ENCODE measurements at places on chromosomes 6 and 20. TPM values are rescaled to one million over a fixed set of nuclear protein-coding genes. Genes with fewer than 3 reads are reported as not detected.

The OARD1 gene
- total RNA-seq: 8.6 TPM

The SCAF8 gene
- 18.4 TPM for total RNA-seq

The RSPO4 gene
- total RNA-seq: 0.23 TPM

The SLC52A3 gene
- total RNA-seq: 5.8 TPM

The HDGFL1 gene
- not detected for total RNA-seq

The PDYN gene
- not detected for total RNA-seq

The CD109 gene
- 57.9 TPM for total RNA-seq

The AVP gene
- not detected for total RNA-seq

The OPRM1 gene
- not detected for total RNA-seq

The DZANK1 gene
- total RNA-seq: 5.2 TPM

The RAB5IF gene
- 314 TPM for total RNA-seq

The SPACA1 gene
- total RNA-seq: not detected

The SPTLC3 gene
- 9.1 TPM for total RNA-seq

The PPIL6 gene
- 0.35 TPM for total RNA-seq

The PHF10 gene
- 30.9 TPM for total RNA-seq

The EDEM2 gene
- 14.9 TPM for total RNA-seq

The DUSP15 gene
- total RNA-seq: 0.44 TPM

The LATS1 gene
- total RNA-seq: 15.8 TPM

The SAPCD1 gene
- total RNA-seq: 2.9 TPM

The TINAG gene
- total RNA-seq: not detected

The DAAM2 gene
- total RNA-seq: 3.7 TPM

The MCM8 gene
- total RNA-seq: 5.1 TPM

The POU5F1 gene
- 2.5 TPM for total RNA-seq

The OLIG3 gene
- not detected for total RNA-seq

The SMLR1 gene
- total RNA-seq: not detected

The CAGE1 gene
- 0.09 TPM for total RNA-seq

The COQ3 gene
- total RNA-seq: 11.5 TPM

The PKIB gene
- total RNA-seq: 1.9 TPM

The SIRPB1 gene
- total RNA-seq: 1.5 TPM

The ADGRF4 gene
- total RNA-seq: 16.8 TPM

The ANKEF1 gene
- total RNA-seq: 5.7 TPM

The IL17A gene
- not detected for total RNA-seq

The NKX2-4 gene
- not detected for total RNA-seq

The SMIM28 gene
- not detected for total RNA-seq

The MYLK2 gene
- not detected for total RNA-seq

The RNF114 gene
- 85.9 TPM for total RNA-seq

The NOL4L gene
- total RNA-seq: 5.1 TPM

The PLCB4 gene
- 3.9 TPM for total RNA-seq

The HTR1B gene
- not detected for total RNA-seq

The CDSN gene
- 0.13 TPM for total RNA-seq

The RPS10 gene
- 983 TPM for total RNA-seq

The OR2B6 gene
- total RNA-seq: not detected

The ABRACL gene
- total RNA-seq: 81.6 TPM

The CHRNA4 gene
- not detected for total RNA-seq

The TCF21 gene
- 21.0 TPM for total RNA-seq

The KIAA0408 gene
- total RNA-seq: 16.4 TPM

The ACOT8 gene
- total RNA-seq: 35.0 TPM

All from esophagus squamous epithelium (tissue), 5 donors.